NCI-H2171 (cell line): ENCODE measurements at places on chromosomes 4 and X.
A peak's percentile ranks its signal among the peaks of the same experiment; 100 is the strongest.

- no peak for DNase-seq
Observed at GRCh38 chrX:16114611-16115010, 8.8 kb upstream of the GRPR start.

- DNase-seq: no peak
Observed at GRCh38 chr4:37562592-37562991, 123.6 kb downstream of the RELL1 start.

DNA sequence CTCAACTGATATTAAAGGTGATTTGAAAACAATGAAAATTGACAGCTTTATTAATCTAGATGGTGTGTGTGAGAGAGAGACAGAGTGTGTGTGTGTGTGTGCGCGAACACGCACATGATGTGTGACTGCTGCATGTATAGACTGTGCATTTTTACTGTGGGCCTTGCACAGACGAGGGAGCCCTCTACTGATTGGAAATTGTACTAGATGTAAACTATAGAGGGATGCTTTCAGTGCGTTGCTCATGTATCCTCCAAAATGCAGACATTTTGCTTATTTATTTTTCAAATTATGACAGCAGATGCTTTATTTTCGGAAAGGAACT lies 168.4 kb upstream of the GK2 start:
- peak; percentile 13 for DNase-seq

DNA sequence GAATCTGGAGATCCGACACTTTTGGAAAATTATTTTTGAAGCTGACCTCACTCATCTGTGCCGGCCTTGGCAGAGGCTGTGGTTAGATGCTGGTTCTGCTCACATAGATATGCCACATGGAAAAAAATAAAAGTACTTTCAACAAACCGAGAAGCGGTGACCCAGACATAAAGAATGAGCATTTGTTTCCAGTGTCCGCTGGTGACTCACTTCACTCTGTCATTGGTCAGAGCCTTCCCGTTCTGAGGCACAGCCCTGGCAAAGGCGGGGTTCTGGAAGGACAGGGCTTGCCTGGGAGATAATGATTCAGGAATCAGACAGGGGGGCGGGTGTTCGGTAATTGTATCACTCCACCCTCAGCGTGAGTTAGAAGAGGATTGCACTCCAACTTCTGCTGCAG lies 172.4 kb upstream of the MXRA5 start:
- DNase-seq: no peak

DNA sequence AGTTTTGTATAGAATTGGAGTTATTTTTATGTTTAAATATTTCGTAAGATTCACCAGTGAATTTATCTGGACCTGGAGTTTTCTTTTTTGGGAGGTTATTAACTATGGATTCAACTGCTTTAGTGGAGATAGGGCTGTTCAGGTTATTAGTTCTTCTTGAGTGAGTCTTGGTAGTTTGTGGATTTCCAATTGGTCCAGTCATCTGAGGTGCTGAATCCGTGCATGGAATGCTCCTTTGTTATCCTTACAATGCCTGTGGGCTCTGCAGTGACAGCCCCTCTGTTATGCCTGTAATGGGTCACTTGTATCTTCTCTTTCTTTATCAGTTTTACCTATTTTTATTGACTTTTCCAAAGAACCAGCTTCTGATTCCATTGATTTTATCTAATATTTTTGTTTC lies 15.4 kb upstream of the NKX1-1 start:
- no peak for DNase-seq

DNA sequence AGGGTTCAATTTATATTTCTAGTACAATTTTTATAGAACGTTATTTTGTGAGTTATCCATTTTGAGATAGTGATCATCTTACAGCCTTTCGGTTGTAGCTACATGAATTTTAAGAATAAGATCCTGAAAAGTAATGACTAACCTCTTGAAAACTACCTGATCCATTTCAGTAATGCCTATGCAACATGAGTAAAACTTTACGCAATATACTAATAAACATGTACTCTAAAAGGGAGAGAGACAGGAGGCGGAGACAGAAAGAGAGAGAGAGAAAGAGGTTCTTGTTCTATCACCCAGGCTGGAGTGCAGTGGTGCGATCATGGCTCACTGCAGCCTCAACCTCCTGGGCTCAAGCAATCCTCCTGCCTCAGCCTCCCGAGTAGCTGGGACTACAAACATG lies 816.1 kb downstream of the CCSER1 start:
- no peak for DNase-seq

GRCh38 chrX:15678339-15678738 lies 13.7 kb upstream of the CLTRN start:
- DNase-seq: no peak

- DNase-seq: peak; percentile 0
Observed at GRCh38 chr4:127783026-127783769, 1.1 kb downstream of the HSPA4L start.

DNA sequence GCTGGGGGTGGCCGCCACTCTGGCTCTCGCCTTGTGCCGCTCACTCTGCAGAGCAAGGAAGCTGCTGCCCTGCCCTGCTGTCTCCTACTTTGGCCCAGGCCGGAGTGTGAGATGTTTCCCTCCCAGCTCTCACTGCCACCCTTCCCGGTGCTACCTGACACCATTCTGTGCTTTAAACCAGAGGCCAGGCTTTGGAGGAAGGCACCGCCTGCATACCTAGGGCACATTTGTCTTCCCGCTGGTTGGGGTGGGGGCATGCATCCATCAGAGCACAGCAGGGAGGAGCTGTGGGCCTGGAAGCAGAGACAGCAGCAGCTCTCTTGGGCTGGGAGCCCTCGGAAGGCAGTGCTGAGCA lies 96.9 kb upstream of the PSAPL1 start:
- no peak for DNase-seq

GRCh38 chrX:44733931-44734330 lies 109.9 kb upstream of the DUSP21 start:
- no peak for DNase-seq

GRCh38 chr4:148092316-148093014 lies 349.7 kb downstream of the NR3C2 start:
- DNase-seq: no peak

GRCh38 chr4:7516096-7516772 lies 81.5 kb upstream of the PSAPL1 start:
- DNase-seq: no peak

DNA sequence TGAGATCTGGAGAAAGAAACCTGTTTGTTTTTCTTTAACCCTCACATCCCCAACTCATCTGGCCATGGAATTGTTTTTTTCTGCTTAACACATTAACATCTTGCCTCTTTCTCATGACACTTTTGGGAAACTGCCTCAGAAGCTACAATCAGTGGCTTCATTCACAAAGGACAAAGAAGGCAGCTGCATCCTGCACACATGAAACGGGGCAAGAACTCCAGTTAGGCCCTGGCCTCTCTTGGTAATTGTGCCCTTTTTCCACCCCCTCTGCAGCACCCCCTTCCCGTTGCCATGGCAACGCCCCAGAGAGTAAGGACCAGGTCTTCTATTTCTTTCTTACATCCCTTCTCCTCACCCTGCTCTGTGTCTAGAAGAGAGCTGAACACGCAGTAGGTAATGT lies 103.4 kb downstream of the PDGFRA start:
- DNase-seq: no peak

- no peak for DNase-seq
Observed at GRCh38 chrX:10404436-10404835, 215.9 kb downstream of the MID1 start.

- DNase-seq: peak; percentile 23
Observed at GRCh38 chr4:65007841-65008439, 598.7 kb upstream of the TECRL start.

- no peak for DNase-seq
Observed at GRCh38 chrX:63918611-63919010, 133.6 kb upstream of the ARHGEF9 start.

GRCh38 chr4:162350331-162350730 lies 186.5 kb upstream of the FSTL5 start:
- DNase-seq: no peak

DNA sequence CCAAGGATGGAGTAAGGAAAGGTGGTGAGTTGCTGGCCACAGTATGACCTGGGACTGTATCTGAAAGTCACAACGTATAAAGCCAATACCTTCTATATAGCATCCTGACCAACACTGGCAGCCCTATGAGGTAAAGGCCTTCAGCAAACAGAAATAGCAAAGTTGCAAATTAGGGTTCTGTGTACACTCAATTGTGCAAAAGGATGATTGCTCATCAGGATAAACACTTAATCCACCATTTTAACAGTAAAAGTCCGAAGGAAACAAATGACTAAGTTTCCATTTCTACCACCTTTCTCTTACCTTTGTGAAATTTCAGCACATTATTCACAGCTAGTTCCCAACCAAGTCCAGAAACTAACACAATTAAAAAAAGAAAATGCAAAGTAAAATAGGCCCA lies 1.4 kb upstream of the FNIP2 start:
- DNase-seq: no peak

DNA sequence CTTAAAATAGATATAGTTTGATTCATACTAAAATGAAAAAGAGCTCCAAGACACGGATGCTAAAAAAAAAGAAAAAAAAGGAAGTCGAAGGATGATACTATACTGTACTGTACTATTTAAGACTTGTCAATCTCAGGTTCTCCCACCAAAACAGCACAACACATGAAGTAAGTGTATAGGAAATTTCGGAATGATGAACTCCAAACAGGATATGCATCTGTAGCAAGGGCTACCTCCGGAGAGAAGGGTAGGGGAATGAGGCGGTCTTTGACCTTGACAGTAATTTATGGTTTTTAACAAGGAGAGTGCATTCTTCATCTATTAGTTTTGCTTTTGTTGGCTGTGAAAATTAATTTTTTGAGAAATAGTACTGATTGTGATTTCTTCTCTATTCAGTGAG lies 541 bp upstream of the FIP1L1 start:
- no peak for DNase-seq

GRCh38 chr4:48778431-48779094 lies 1.5 kb downstream of the FRYL start:
- DNase-seq: no peak

GRCh38 chrX:71198066-71198465 lies 25.0 kb upstream of the GJB1 start:
- DNase-seq: no peak

- no peak for DNase-seq
Observed at GRCh38 chrX:105697984-105698781, 124.2 kb upstream of the NRK start.

- DNase-seq: peak; percentile 7
Observed at GRCh38 chrX:111955901-111956300, 79.9 kb downstream of the TRPC5OS start.

- DNase-seq: no peak
Observed at GRCh38 chrX:38923451-38923969, 122.3 kb downstream of the MID1IP1 start.

GRCh38 chrX:18894156-18894555 lies 89.8 kb downstream of the PHKA2 start:
- no peak for DNase-seq

GRCh38 chr4:77358315-77358928 lies 201.4 kb downstream of the CCNG2 start:
- DNase-seq: no peak
